ENCODE measurements at places on chromosomes 6 and 20.
A peak's percentile ranks its signal among the peaks of the same experiment; 100 is the strongest.

GRCh38 chr6:39217177-39217864, 12.0 kb downstream of the KCNK5 start:
- no peak for DNase-seq

DNA sequence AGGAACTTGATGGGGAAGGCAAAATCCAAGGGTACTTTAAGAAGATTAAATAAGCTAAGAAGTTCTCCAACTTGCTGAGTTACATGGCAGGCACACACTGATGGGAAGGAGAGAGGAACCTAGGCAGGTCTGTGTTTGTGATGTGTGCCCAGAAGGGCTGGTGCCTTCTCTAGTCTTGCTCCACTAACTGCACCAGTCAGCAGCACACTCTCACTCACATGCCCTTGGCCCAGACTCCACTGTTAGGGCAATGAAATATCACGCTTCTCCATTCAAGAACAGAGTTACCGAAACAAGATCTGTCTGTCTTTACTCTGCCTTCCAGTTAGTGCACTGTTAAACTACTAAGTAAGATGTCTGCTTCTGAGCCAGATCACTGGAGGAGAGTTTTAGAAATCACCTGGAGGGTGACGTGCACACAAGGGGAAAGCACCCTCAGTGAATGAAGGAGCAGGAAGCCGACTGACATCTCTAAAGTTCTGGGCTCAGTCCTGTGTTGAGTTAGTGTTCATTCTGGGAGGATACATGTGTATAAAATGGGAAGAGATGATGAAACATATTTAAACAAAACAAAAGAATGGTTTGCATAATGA, 251.1 kb downstream of the FOXC1 start:
- DNase-seq: no peak

- DNase-seq: peak; percentile 77
Measured at GRCh38 chr20:35768731-35769664, 2.8 kb upstream of the PHF20 start.

GRCh38 chr6:130907687-130908086, 80.5 kb downstream of the SMLR1 start:
- no peak for DNase-seq

- no peak for DNase-seq
Measured at GRCh38 chr6:21375151-21376116, 218.1 kb upstream of the SOX4 start.

Measured in HCT116 (cell line).